Activated naive CD8-positive, alpha-beta T cell treated with anti-CD3 and anti-CD28 coated beads for 36 hours (primary cell): ENCODE measurements at places on chromosomes 7 and 10. TPM values are rescaled to one million over a fixed set of nuclear protein-coding genes. Genes with fewer than 3 reads are reported as not detected.

Gene EBLN1
- not detected for total RNA-seq

DNA sequence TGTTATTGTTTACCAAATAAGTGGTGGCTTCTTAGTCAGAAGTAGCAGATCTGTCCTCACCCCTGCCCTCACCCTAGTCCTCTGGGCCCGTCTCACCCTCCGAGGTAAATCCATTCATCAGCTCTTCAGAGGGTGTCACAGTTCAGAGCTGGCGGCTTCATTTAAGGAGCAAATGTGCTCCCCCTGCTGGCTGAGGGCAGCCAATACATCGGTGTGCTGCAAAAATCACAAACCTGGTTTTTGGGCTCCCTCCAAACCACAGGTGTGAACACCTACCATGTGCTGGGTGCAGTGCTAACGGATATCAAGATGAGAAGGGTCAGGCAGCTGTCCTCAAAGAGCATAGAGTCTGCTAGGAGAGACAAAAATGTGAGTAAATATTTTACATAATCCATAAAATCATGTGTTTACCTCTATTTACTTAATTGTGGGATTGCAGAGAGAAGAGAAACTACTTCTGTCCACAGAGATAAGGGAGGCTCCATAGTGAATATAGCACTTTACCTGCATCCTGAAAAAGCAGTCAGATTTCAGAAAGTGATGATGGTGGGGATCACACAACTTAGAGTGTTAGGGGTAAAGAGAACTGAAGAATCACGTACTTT is 15.5 kb upstream of the CRTAC1 start:
- peaks cover 35% of the 10 kb centered on the region for H3K27me3 ChIP-seq
- no peak overlapping the region for H3K4me3 ChIP-seq
- peaks cover 2% of the 10 kb centered on the region for H3K4me1 ChIP-seq
- no peaks in the 10 kb centered on the region for H3K36me3 ChIP-seq

- H3K4me1 ChIP-seq, result peaks cover 19% of the 10 kb centered on the region
- peak overlapping the region; percentile 59 for H3K4me3 ChIP-seq
- peaks cover 5% of the 10 kb centered on the region for H3K27me3 ChIP-seq
- no peak for DNase-seq
- peaks cover 6% of the 10 kb centered on the region for H3K36me3 ChIP-seq
- peak overlapping the region; percentile 74 for H3K27ac ChIP-seq
These were observed 9.0 kb upstream of the ADAP1 start for GRCh38 chr7:963236-964078.

DNA sequence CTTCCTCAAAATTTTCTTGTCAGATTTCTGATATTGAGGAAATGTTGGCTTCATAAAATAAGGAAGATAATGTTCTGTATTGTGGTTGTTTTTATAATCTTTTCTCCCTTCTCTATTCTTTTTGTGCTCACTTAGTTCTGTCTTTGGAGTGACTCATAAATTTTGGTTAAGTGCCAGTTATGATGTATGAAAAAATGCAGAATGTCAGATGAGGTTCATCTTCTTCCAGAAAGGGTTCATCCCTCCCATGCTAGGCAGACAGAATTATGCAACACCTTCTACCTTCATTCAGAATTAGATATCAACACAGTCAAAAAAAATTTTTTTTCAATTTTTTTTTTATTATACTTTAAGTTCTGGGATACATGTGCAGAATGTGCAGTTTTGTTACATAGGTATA is 36.6 kb upstream of the CYP2C19 start:
- DNase-seq, result no peak
- H3K36me3 ChIP-seq, result no peaks in the 10 kb centered on the region
- H3K27me3 ChIP-seq, result peaks cover 3% of the 10 kb centered on the region
- no peak overlapping the region for H3K4me3 ChIP-seq
- no peaks in the 10 kb centered on the region for H3K4me1 ChIP-seq

DNA sequence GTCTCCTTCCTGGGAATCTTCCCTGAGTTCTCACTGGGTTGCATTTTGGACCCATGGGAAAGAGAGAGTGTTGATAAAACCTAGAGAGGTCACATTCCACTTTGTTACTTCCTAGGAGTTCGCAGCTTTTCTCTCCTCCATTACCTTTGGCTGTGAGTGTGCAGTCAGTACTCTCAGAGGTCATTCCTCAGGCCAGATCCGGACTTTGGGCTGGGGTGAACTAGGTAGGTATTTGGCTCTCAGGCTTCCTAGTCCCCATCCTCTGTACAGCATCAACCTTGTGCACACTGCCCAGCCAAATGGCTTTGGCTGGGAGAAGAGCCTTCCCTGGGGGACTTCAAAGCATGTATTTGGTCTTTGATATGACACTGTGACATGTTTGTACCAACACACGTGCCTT is 508.1 kb downstream of the LRMDA start:
- peaks cover 21% of the 10 kb centered on the region for H3K27me3 ChIP-seq
- no peak overlapping the region for H3K4me3 ChIP-seq
- DNase-seq, result no peak
- no peaks in the 10 kb centered on the region for H3K4me1 ChIP-seq
- H3K36me3 ChIP-seq, result no peaks in the 10 kb centered on the region
